ENCODE measurements at places on chromosomes 13 and 19.
A peak's percentile ranks its signal among the peaks of the same experiment; 100 is the strongest.

DNA sequence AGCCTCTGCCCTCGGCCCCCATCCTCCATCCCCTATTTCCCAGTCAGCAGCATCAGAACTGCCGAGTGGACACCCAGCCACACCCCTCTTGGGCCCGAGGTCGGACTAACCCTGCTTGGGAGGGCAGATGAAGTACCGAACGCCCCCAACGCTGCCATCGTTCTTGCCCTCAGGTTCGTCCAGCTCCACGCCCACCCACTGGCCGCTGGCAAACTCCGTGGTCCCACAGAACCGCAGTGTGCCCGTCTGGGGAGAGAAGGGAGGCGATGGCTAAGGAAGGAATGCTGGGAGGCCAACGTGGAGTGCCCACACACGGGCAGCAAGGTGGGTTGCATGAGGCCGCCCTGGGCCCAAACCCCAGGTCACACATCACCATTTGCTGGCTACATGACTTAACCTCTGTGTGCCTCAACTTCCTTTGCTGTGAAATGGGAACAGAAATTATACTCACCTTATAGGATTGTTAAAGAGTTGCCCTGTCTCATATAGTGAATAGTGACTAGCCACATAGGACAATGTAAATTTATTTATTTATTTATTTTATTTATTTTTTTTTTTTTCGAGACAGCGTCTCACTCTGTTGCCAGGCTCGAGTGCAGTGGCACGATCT lies 5.2 kb upstream of the ALKBH6 start:
- DNase-seq: no peak

GRCh38 chr13:22086597-22087330 lies 415.9 kb downstream of the FGF9 start:
- no peak for DNase-seq

DNA sequence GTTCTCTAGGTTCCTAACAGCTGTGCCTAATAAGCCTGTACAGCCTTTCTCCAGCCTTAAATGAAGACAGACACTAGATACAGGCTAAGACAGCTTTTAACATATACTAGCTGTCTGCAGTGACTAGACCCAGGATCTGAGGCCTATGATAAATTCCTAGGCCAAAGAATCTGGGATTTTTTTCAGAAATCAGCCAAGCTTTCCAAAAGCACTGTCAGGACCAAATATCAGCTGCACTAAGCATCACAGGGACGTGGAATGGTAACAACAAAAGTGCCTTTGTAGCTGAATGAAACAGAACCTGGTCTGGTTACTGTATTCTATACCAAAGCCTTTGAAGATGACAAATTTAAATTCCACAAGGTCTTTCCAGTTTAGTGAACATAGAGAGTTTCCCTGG lies 77.9 kb upstream of the DOCK9 start:
- no peak for DNase-seq

DNA sequence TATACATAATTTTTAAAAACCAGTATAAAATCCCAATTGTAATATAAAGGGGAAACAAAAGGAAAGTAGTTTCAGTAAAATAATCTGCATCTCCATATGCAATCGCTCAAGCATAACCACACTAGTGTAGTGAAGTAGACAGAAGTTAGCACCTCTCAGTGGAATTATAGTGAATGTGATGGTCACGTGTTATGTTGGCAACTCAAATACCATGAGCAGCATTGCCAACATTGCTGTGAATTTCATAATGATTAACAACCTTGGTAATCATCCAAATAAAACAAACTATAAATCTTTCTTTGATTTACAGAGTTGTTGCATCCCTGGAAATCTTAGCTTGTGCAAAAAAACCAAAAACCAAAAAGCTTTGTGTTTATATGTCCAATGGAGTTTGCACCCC lies 77.3 kb upstream of the SIAH3 start:
- no peak for DNase-seq

DNA sequence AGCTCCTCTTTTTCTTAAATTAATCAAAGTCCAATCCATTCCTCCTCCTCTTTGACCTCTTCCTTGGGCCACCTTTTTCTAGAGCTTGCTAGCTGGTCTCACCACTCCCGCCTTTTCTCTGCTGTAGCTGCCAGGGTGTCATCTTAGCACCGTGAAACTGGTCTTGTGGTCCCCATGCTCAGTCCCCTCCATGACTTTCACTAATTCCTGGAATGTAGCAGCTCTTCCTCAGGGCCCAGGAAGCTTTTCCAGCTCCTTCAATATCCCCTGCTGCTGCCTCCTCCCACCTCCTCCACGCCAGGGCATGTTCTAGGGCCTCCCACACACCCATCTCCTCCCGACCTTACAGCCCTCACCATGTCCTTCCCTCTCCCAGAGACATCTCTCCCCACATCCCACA lies 222.2 kb downstream of the MYO16 start:
- DNase-seq: no peak

GRCh38 chr13:102707467-102707866 lies 12.6 kb upstream of the METTL21C start:
- DNase-seq: no peak

DNA sequence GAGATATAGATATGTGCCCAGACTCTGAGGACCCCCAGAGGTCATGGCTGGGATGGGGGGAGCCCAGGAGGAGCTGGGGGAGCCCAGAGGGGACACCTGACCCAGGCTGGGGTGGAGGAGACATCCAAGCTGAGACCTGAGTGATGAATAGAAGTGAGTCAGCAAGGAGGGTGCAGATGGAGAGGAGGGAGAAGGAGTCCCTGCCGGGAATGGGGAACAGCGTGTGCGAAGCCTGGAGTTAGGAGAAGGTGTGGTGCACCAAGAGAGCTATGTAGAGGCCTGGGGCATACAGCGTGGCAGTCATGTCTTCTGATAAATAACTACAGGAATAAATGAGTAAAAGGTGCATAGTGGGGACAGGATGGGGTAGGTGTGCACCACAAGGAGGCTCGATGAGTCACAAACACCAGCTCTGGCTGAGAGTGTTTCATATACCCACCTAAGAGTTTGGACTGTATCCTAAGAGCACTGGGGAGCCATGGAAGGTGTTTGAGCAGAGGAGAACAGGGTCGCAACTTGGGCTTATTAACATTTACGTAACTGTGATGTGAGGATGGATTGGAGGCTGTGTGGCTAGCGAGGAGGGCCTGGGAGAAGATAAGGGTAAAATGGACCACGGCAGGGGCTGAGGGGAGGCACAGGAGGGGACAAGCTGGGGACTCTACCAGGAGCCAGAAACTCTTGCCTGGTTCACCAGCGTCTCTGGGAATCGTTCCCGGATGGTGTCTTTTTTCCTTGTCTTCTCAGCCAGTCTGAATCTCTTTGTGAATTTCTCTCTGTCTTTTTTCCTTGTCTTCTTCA lies 1.4 kb downstream of the CEACAM18 start:
- no peak for DNase-seq

DNA sequence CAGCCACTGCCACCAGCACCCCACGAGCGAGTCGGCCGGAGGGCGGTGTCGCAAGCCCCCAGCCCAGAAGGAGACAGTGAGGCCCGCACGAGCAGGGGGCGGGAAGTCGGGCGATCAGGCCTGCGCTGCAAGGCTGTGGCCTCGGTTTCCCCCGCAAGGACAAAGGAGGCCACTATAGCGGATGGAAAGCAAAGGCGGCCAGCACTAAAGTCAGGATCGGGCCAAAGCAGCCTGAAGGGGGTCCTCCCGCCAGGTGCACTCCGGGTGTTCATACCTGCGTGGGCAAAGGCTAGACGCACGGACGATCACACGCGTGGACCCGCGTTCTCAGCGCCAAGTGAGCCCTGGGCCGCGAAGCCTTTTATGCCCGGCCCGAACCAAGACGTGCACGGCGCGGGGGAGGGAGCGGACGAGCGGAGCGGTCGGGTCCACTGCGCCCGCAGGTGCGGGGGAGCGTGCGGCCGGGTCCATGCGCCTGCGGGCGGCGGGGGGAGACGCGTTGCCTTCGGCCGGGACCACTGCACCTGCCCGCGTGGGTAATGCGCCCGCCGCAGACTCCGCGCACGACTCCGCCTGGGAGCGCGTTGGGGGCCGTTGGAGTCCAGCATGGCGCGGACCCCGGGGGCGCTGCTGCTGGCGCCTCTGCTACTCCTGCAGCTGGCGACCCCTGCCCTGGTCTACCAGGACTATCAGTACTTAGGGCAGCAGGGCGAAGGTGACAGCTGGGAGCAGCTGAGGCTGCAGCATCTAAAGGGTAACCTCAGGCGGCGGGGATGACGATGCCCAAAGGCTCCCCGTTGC lies at the start of the genes PRDX2 and THSD8:
PRDX2 (minus strand) TSS at position 335 of the 801 bp plus-strand sequence. CDS start 539 bp downstream, outside the sequence.
THSD8 (plus strand) TSS at position 604 of the 801 bp plus-strand sequence; CDS start at position 607, 3 bp downstream.
- peak; percentile 83 for DNase-seq

- peak; percentile 69 for DNase-seq
Measured at GRCh38 chr13:100721885-100722512, 47.4 kb upstream of the TMTC4 start.

DNA sequence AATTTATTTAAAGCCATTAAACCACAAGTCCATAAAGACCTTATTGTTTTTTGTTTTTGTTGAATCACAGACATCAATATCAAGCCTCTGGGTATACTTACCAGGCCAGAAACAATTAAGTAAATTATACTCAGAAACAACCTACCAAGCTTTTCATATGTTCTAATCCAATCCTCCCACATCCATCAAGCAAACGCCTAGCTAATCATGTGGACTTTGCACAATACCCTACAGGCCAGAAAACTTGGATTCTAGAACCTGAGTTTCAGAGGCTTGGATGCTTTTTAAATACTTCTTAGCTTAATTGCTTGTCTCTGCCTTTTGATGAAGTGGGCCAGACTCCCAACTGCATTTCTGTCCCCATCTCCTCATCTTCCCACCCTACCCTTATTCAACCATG lies 39.9 kb downstream of the TGDS start:
- no peak for DNase-seq

DNA sequence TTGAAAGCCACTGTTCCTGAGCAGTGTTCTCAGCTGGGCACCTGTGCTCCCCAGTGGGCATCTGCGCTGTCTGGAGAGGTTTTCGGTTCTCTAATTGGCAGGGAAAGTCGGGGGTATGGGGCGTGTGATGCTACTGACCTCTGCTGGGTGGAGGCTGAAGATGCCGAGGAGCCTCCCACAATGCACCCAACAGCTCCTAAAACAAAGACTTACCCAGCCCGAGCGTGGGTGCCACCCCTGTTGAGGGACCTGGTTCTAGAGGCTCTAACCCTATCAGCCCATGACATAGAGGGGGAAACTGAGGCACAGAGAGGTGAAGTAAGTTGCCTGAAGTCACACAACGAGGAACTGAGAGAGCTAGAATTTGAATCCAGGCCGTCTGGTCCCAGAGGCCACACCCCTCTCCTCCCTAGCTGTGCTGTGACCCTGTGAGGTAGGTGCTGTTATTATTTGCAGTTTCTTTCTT lies 2.3 kb downstream of the SPACA4 start:
- peak; percentile 81 for DNase-seq

DNA sequence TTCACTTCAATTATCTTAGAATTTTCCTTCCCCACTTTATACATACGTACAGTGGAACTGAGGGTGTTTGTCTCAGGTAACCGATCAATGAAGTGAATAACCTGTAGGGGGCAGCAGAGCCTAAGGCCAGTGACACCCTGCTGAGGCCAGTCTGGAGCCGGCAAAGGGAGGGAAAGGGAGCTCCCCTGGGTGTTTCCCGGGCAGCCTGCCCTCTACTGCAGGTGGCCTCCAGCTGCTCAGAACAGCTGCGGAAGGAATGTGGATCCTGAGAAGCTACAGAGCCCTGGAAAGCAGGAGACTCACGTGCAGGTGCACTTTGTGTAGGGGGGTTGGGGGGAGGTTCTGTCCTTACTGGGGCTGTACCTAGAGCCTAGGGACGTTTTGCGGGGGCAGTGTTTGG lies 832 bp upstream of the ZNF491 start:
- peak; percentile 97 for DNase-seq

DNA sequence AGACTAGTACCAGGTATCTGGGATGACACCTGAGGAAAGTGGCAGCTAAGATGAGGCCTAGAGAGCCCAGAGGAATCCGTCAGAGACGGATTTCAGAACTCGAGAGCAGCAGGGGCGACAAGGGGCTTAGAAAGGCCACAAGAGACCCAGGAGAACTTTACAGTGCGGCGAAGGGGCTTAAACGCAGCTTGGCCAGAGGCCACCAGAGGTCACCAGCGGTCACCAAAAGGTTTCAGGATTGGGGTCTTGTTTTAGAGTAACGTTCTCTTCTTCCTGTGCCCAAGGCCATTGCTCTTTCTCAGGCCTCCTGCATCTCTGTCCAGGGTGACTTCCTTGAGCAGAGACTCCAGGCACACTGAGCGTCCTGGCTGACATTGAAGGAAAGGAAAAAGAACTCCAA lies 2.2 kb downstream of the ZSCAN22 start:
- peak; percentile 60 for DNase-seq

GRCh38 chr19:18060472-18060871 lies 26.3 kb downstream of the IL12RB1 start:
- no peak for DNase-seq

- DNase-seq: no peak
Measured at GRCh38 chr19:8257052-8257443, 47.9 kb downstream of the CERS4 start.

Measured in OCI-M1 (cell line).